Astrocyte (in vitro differentiated cells and primary cell): ENCODE measurements at places on chromosomes 4 and X.

- DNase-seq: peak; percentile 4
Observed at GRCh38 chr4:62544428-62544827, 1344.3 kb downstream of the ADGRL3 start.

GRCh38 chrX:119784747-119785446, 6.5 kb downstream of the RPL39 start:
- DNase-seq: no peak

GRCh38 chrX:149799095-149799714, 17.5 kb downstream of the MAGEA9 start:
- DNase-seq: no peak

GRCh38 chrX:117835034-117835433, 281.6 kb downstream of the KLHL13 start:
- no peak for DNase-seq

DNA sequence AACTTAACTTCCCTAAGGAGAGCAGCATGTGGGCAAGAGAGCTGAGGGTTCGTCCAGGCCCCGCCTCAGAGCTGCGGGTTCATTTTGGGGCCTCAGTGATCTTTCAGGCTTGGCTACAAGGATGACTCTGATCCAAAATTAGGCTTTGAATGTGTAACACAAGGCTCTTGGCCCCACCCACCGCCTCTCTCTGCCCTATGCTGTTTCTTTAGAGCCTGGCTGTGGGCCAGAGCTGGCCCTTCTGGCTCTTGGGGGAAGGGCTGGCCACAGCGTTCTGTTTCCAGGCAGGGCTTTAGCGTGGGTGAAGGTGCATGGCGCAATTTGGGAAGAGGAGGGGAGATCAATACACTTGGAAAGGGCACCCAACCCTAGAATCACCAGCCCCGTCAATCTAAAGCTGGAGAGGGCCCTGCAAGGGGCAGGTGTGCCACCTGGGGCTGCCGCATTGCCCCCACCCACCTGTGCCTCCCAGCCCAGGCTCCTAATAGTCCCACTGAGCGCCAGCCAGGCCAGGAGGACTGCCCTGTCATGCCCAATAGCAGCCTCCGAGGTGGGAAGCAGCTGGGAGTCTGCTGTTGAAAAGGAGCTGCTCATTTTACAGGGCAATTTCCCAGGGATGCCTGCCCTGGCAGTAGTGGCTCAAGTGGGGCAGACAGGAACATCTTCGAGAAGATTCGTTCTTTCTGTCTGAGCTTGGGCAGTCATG, 84.5 kb upstream of the MAML3 start:
- peak; percentile 74 for DNase-seq

DNA sequence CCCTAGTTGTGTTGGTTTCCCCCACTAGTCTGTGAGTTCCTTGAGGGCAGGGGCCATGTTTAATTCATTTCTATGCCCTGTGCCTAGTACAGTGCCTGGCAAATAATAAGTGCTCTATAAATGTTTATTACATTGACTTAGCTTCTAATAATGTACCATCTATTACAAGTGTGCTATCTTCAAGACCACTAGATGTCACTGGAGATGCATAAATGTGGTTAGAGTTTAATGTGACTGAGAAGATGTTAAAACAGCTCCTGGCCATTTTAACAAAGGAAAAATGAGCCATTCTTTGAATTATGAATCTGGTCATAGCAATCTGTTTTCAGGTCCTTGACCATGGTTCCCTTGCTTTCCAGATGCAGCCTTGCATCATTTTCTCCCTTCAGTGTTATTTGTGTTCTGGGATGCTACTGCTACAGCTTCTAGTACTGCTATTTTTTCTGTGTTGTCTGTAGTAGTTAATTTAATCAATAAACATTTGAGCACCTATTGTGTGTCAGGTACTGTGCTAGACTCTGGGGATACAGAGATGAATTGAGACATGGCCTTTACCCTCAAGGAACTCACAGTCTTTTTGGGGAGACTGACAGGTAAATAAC, 43.2 kb downstream of the SLC9A6 start:
- peak; percentile 50 for DNase-seq

DNA sequence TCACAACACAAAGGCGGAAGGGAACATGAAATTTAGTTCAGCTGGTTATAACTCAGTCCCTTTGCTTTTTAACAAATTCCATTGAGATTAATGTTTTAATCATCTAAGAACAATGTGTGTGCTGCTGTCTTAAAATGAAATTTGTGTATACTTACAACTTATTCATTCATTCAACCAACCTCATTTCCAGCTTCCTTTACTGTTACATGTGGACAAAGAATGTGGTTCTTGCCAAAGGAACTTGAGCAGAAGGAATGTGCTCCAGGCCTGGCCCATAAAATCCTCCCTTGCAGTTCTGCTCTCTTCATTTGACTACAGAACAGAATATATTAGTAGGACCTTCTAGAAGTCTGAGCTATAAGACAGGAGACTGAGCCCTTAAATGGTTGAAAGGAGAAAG, 176.8 kb upstream of the GLRA2 start:
- DNase-seq: no peak

DNA sequence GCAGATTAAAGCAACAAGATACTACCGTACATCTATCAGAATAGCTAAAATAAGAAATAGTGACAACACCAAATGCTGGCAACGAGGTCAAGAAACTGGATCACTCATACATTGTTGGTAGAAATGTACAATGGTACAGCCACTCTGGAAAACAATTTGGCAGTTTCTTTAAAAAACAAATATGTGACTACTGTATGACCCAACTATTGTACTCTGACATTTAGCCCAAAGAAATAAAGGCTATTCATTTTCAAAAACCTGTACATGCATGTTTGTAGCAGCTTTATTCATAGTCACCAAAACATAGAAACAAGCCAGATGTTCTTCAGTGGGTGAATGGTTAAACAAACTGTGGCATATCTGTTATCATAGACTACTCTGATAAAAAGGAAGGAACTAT, 8.2 kb downstream of the CLCN3 start:
- no peak for DNase-seq

GRCh38 chr4:26196567-26196966, 124.2 kb upstream of the RBPJ start:
- no peak for DNase-seq

DNA sequence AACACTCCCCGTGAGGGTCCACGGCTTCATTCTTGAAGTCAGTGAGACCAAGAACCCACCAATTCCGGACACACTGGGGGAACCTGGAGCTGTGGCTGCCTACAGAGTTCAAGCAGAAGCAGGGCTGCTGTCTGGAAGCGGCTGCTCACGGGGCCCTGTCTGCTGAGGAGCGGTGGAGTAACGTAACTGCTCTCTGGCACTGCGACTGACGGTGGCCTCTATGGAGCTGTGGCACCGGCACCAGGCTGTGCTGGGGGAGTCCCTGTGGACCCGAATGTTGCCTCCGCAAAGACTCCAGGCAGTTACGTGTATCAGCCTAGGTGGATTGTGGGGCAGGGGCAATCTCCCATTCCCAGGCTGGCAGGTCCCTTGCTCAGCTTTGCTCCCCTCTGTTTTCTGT, 703.3 kb upstream of the FRG1 start:
- no peak for DNase-seq

- DNase-seq: no peak
Observed at GRCh38 chr4:109077505-109077904, 225.0 kb downstream of the COL25A1 start.

GRCh38 chrX:20727447-20727846, 460.7 kb upstream of the RPS6KA3 start:
- DNase-seq: no peak

DNA sequence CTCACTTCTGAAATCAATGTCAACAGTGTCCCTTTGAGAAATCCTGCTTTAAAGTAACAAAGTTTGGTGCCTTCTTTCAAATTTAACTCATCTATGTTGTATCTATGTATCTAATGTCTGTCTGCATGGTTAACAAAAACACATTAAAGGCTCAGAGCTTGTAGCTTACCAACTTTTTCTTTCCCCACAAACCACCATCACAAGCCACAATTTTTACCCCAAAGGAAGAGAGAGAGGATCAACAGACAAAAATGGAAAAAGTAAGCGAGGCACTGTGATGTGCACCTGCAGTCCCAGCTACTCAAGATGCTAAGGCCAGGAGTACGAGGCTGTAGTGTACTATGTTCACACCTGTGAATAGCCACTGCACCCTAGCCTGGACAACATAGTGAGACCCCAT, 17.2 kb downstream of the ATRX start:
- no peak for DNase-seq

DNA sequence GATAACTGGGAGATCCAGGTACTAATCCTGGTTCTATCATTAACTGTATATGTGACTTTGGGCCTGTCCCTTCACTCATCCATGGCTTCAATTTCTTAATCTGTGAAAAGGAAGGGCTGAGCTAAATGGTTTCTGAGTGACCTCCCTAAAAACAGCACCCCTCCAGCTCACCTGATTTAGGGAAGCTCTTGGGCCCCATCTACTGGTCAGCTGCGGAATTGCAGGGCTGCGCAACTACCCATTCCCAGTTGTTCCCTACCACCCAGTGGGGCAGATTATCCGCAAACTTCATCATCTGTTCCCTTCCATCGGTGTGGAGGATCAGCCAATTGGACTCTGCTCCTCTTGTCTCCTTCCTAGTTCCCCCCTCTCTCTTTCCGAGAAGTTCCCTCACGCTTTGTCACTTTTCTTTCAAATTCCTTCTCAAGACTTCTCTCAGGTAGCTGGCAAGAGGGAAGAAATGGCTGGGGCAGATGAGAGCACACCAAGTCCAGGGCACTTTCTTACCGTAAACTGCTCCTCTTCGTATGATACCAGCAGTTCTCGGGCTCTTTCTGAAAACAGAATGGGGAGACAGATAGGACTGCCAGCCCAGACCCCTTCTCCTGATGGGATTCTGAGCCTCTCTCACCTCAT, 5.8 kb downstream of the LAS1L start:
- no peak for DNase-seq

DNA sequence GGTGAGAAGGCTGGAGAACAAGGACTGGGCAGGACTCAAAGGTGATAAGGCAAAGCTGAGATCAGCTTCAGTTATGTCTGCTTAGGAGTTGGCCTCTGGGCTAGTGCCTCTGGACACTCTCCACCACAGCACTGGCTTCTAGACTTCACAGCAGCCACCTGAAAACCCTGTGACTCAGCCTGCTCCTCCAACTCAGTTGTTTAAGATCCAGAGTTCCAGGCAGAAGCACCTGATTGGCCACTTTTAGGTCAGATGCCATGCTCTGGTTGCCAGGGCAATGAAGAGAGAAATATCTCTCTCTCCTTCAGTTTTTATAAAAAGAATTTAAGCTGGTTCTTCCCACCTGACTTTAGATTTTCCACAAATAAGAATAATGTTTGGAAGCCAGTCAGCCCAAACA, 47.9 kb upstream of the BLTP1 start:
- peak; percentile 3 for DNase-seq

DNA sequence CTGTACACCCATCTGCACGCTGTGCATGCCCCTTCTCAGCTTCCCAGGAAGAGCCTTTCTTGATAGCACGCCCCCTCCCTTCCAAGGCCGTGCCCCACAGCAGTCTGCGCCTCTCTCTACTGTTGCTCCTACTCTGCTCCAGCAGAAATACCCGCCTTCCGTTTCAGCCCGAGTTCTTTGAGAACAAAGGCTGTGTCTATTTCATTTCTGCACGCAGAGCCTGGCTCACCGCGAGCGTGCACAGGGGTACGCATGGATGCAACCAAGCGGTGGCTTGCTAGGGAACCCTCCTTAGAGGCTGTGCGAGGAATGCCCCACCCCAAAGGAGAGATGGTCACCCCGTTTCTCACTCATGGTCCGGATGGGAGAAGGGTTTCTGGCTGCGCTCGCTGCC, 485 bp downstream of the AADAT start:
- DNase-seq: peak; percentile 47

- DNase-seq: no peak
Observed at GRCh38 chr4:1294891-1295290, 5.2 kb downstream of the MAEA start.

GRCh38 chrX:68121835-68122234, 311.5 kb downstream of the OPHN1 start:
- DNase-seq: no peak

DNA sequence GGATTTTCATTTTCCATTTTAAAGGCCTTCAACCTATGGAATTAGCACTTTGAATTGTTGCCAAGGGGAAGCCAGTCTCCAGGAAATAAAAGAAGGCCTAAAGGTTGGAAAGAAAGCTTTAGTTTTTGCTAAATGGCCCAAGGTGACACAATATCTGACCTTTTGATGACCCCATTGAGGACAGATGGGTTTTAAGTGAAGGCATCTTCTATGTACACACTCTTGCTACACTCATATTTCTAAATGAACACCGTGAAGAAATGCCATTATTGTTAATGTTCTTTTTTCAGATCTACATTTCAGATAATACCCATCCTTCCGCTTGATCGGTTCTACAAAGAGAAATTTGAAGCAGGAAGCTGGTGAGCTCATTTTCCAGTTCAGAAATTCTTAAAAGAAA, 162.8 kb upstream of the POU3F4 start:
- no peak for DNase-seq

GRCh38 chrX:43853225-43853828, 28.9 kb downstream of the MAOB start:
- no peak for DNase-seq
